ENCODE measurements at places on chromosomes 2 and 18.

- DNase-seq: no peak
These were observed 488.9 kb downstream of the RNF144A start for GRCh38 chr2:7405861-7406715.

- no peak for DNase-seq
These were observed 143.7 kb downstream of the NAPG start for GRCh38 chr18:10669441-10670100.

DNA sequence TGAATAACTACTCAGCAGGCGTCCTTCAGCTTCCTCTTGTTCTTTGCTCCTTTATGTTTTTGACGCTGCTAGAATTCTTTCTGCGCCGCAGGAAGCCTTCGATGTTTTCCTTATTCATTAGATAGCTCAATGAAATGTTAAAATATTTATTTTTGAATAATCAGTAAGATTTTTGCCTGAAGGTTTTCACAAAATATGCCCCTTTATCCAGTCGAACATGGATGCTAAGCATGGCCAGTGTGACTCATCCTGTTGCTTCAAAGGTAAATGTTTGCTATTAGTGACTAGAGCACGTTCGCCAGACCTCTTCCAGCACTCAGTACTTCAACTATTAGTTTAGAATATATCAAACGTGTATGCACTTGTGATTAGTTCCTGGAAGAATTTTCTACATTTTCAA, 7.6 kb upstream of the MEIS1 start:
- no peak for DNase-seq

GRCh38 chr2:128967646-128968045, 649.0 kb upstream of the HS6ST1 start:
- DNase-seq: no peak

GRCh38 chr2:156562124-156562523, 125.9 kb downstream of the GPD2 start:
- DNase-seq: no peak

- DNase-seq: no peak
These were observed 89.3 kb downstream of the PDE11A start for GRCh38 chr2:177983183-177983788.

DNA sequence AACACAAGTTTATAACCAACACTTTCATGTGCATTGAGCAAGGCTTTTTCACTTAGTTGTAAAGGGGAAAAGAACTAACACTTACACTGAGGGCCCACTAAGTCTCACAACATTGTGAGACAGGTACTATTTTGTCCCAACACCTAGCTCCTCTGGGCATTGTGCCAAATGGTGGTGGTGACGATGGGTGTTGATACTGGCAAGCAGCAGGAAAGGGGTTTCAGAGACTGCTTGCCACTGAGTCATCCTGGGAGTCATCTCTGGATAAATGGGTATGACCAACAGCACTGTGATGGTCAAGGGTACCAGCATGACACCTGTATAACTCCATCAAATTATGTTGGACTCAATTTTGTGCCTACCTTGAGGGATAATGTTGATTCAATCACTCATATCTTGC, 138.8 kb upstream of the ITGA6 start:
- no peak for DNase-seq

DNA sequence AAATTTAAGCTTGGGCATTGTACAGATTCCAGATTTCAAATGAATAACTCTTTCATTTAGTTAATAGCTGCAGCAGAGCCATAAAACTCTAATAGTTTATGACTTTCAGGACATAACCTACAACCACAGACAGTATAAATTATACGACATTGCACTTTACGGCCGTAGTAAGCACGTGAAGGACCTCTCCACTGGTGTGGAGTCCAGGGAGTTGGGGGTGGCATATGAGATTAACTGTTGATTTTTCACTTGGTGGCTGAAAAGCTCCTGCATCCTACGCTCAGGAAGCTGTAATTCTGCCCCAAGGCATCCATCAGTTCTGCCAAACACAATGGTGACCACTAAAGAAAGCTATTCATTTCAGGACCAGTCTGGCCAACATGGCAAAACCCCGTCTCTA, 376.2 kb downstream of the SOX11 start:
- no peak for DNase-seq

DNA sequence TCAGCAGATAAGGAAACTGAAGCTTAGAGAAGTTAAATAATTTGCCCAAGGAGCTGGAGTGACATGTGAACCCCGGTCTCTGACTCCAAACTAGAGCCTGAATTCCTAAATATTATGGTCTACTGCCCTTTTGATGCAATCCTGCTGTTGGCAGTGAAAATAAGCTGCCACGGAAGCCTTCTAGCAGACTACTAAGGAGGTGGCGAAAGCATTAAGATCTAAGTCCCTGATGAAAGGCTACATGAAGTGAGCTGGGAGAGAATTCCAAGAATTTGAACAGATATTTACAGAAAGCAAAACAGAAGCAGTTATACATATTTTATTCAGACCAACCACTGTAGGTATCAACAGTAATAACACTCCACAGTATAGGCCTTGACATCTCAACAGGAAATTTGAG, 28.1 kb downstream of the TRMT61B start:
- no peak for DNase-seq

GRCh38 chr18:79139206-79139605, 70.0 kb downstream of the ATP9B start:
- no peak for DNase-seq

- no peak for DNase-seq
These were observed 726 bp upstream of the SS18 start for GRCh38 chr18:26091047-26091630.

- DNase-seq: no peak
These were observed 275.8 kb upstream of the CRIM1 start for GRCh38 chr2:36079793-36080192.

- DNase-seq: no peak
These were observed 14.1 kb downstream of the ACMSD start for GRCh38 chr2:134852518-134852917.

DNA sequence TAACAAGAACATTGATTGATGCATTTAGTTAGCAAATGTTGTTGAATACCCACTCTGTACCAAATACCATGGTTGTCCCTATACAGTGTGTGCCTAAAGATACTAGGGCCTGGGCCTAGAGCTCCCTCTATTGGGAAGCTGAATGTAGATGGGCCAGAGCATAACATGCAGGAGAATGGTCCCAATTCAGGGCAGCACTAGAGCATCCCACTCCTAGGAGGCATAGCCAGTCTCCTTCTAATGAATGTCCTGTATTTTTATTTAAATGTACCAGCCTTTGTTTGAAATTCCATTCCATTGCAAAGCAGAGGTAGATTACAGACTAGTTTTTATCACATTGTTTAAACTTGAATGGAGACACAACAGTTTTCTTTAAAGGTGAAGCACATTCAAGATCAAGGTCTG, 90.6 kb downstream of the FEZ2 start:
- no peak for DNase-seq

DNA sequence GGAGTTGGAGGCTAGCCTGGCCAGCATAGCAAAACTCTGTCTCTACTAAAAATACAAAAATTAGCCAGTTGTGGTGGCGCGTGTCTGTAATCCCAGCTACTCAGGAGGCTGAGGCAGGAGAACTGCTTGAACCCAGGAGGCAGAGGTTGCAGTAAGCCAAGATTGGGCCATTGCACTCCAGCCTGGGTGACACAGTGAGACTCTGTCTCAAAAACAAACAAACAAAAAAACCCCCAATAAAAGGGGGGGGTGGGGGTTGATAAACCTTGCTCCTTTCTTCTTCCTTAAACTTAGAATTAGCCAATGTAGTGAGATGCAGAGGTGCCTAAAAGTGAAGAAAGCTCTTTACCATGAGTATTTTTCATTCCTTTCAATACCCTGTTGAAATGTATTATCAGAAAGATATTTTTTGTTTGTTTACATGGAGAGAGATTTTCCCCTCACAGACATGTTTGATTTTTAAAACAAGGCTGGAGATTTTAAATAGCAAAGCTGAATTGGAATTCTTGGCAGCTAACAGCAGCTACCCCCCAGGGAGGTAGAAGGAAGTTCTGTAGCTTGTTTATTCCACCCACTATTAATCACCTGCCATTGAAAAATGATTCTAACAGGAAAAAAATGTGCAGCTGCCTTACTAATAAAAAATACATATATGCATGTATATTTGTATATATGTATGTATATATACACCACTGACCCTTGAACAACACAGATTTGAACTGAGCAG, 48.6 kb downstream of the GYPC start:
- no peak for DNase-seq

GRCh38 chr18:57853864-57854263, 50.7 kb upstream of the ATP8B1 start:
- no peak for DNase-seq

- no peak for DNase-seq
These were observed 45.4 kb upstream of the SNTG2 start for GRCh38 chr2:905091-905832.

GRCh38 chr2:40034198-40034597, 255.1 kb upstream of the THUMPD2 start:
- no peak for DNase-seq

GRCh38 chr2:71555798-71556454, 102.6 kb downstream of the DYSF start:
- DNase-seq: no peak

GRCh38 chr2:139469985-139470384, 689.8 kb upstream of the NXPH2 start:
- DNase-seq: no peak

DNA sequence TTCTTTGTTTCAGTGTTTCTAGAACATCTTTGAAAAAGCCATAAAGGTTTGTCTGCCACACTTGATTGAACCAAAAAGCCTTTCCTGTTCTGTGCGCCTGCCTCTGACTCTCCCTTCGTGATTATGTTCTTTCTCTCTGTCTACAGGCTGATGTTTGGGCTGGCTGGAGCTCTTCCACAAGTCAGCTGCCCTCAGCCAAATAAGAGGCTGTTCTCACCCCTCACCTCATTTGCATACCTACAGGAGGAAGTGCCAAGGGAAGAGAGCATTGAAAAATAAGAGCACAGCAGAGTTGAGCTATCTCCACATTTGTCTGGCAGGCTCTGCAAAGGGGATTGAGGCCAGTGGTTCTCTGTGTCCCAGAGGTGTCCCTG, 15.8 kb downstream of the INPP5D start:
- DNase-seq: no peak
